ENCODE measurements at places on chromosomes 2 and 18.
A peak's percentile ranks its signal among the peaks of the same experiment; 100 is the strongest.

- DNase-seq = no peak
Observed at GRCh38 chr2:167900435-167901114, 346.8 kb downstream of the STK39 start.

GRCh38 chr2:120344214-120344975 is 1.5 kb upstream of the INHBB start:
- no peak for DNase-seq

DNA sequence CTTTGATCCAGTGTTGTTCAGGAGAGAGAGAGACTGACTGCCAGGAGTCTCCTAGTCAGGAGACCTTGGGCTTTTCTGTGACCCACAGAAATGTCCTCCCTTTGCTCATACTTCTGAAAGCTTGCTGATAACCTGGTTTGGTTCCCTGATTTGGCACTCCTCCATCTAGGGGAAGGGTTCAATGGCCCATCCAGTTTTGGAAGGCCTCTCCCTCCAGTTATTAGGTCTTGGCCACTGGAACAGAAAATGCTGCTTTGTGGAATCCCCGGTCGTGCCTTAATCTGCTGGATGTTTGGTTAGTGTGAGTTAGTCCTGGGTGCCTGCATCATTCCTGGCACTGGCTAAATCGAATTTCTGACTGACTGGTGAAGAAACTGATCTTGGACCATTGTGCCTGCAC is 35.7 kb downstream of the KDM3A start:
- DNase-seq = no peak

- peak; percentile 32 for DNase-seq
Observed at GRCh38 chr2:120066800-120067547, 54.1 kb downstream of the EPB41L5 start.

- DNase-seq = no peak
Observed at GRCh38 chr2:134227666-134228065, 26.2 kb upstream of the MGAT5 start.

- no peak for DNase-seq
Observed at GRCh38 chr2:205775097-205775877, 93.0 kb downstream of the NRP2 start.

GRCh38 chr2:171798156-171798820 is 95.8 kb downstream of the SLC25A12 start:
- DNase-seq = no peak

DNA sequence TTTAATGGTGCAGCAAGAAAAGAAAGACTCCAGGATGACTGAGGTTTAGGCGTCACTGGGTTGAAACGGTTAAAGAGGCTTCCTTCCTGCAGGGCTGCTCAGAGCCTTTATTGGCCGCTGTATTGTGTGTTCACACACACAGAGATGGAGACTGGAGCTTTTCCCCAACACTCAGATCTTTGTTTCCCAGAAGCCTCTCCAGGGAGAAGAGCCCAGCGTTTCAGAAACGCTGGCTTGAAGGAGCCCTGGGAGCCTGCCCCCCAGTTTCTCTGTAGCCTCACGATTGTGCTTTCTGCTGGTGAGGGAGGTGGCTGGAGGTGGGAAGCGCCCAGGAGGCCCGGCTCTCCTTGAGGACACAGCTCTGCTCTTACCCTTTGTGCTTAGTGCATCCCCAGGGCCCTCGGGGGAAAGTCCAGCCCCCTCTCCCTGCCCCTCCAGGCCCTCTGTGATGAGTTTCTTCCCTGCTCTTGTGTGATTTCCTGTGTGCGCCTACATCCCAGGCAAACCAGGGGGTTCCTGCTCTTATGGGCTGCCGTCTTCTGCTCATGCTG is 37.1 kb downstream of the RRM2 start:
- DNase-seq = no peak

- peak; percentile 27 for DNase-seq
Observed at GRCh38 chr2:28895189-28895893, 874 bp downstream of the WDR43 start.

DNA sequence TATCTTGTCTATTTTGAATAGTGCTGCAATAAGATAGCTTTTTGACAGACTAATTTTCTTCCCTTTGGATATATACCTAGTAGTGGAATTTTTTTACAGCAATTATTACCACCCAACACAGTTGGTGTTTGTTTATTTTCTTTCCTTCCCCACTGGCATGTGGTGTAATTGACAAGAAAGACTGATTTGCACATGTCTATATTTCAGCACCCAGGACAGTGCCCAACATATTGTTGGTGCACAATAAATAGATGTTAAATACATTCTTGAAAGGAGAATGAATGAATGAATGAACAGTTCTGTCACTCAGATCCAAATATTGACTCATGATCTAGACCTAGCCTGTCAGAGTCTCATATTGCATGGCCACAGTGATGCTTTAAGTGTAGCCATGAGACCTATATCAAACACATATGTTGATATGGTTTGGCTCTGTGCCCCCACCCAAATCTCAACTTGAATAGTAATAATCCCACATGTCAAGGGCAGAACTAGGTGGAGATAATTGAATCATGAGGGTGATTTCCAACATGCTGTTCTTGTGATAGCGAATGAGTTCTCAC is 538.2 kb downstream of the NYAP2 start:
- no peak for DNase-seq

DNA sequence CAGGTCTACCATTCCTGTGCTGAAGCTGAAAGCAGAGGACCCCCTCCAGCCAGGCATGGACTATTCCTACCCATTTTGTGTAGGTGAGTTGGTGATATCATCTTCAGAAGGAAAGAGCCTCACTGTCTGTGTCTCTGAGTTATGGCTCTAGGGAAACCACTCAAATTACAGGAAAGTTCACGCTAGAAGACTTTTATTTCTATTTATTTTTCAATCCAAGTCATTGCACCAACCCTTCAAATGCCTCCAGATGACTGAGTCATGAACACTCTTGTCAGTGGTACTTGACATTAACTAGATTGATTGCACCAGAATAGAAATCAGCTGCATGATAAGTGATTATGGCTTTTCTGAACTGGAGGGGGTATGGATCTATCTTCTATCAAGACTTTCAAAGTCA is 338.4 kb downstream of the MBD2 start:
- no peak for DNase-seq

DNA sequence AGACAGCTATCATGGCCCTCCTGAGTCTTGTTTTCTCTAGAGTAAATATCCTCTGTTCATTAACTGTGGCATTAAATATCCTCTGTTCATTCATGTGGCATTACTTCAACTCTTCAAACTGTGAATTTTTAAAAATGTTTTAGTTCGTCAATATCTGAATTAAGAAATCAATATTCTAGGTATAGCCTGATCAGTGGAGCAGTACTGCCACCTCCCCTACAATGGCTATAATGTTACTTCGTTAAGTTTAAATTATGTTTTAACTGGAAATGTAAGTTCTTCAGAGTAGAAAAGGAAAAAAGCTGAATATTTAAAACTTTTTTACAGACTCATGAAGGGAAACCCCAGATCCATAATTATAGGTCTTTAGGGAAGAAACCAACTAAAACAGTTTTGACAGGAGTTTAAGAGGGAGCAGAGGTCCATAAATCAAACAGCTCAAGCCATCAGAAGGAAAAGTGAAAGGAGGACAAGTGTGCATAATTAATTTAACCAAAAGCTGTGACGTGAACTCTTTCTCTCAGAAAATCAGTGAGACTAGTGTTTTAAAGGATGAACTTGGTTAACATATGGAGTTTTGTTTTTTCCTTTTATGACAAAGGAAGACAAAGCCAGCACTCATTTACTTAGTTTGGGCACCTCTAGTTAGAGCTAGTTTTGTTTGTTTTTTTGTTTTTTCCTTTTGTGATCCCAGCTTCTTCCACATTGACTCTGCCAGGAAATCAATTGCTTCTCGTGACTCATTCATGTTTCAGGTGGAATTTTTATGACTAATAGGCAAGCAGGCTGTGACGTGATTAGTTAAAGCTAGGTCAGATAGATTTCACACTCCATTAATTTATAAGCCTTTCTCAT is 44.9 kb downstream of the RBBP8 start:
- no peak for DNase-seq

- DNase-seq = no peak
Observed at GRCh38 chr2:56127010-56127409, 56.8 kb upstream of the CCDC85A start.

- no peak for DNase-seq
Observed at GRCh38 chr2:105403783-105404698, 5.2 kb upstream of the FHL2 start.

DNA sequence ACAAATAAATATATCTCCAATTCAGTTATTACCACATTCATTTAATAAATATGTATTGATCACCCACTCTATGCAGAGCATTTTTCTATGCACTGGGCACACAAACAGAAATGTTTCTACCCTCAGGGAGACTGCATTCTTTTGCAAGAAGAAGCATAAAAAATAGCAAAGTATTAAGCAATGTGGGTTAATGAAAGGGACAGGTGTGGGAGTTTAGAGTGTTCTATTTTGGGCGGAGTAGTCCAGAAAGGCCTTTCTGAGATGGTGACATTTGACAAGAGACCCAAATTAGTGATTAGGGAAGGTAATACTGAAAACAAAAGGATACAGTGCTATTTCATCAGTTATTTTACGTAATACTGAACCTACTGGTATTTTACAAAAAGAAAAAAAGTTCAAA is 394.3 kb upstream of the CHST9 start:
- DNase-seq = no peak

- DNase-seq = no peak
Observed at GRCh38 chr2:38605298-38605830, 2.6 kb upstream of the HNRNPLL start.

- no peak for DNase-seq
Observed at GRCh38 chr2:603427-603826, 73.8 kb downstream of the TMEM18 start.

GRCh38 chr2:85540133-85540648 is 1.2 kb downstream of the MAT2A start:
- DNase-seq = no peak

- no peak for DNase-seq
Observed at GRCh38 chr2:239575931-239576445, 175.2 kb upstream of the HDAC4 start.

- DNase-seq = no peak
Observed at GRCh38 chr2:70851704-70852103, 16.1 kb upstream of the CD207 start.

GRCh38 chr2:146267093-146267492 is 1577.7 kb upstream of the ACVR2A start:
- no peak for DNase-seq

DNA sequence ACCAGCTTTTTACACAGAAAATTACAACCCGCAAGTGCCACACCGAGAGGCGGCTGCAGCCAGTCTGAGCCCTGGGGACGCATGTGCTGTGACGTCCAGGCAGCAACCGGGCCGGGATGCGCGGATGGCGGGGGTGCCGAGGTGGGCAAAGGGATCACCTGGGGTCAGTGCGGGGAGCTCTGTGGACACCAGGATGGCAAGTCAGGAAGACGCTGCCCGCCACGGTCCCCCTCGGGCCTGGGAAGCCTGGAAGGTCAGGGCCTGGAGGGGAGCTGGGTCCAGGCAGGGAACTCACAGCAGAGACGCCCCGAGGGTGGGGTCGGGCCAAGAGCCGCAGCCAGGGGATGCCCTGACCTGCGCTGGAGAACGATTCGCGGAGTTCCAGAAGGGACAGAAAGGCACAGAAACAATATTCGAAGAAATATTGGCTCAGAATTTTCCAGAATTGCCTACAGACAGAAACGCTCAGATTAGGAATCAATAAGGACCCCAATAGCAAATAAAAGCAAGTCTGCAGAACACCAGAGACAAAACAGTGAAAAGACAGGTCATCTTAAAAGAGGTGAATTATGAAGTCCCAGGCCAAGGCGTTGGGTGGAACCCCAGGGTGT is 11.7 kb upstream of the KIF1A start:
- DNase-seq = no peak

DNA sequence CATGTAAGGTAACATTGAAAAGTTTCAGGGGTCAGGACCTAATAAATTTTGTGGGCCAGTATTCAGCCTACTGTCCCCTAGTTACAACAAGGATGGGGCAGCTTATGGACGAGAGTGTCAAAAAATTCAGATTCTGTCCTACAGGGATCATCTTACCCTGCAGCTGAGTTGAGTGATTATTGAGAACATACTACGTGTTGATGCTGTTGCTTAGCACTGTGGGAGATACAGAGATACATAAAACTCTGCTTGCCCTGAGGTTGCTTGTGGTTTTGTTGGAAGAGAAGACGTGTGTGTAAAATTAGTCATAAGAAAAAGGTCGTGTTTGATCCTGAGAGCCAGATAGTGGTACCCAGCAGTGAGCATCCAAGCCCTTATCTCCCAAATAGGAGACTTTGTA is 253.2 kb downstream of the NEDD4L start:
- DNase-seq = no peak

- DNase-seq = no peak
Observed at GRCh38 chr2:68482296-68482820, 15.0 kb downstream of the APLF start.

DNA sequence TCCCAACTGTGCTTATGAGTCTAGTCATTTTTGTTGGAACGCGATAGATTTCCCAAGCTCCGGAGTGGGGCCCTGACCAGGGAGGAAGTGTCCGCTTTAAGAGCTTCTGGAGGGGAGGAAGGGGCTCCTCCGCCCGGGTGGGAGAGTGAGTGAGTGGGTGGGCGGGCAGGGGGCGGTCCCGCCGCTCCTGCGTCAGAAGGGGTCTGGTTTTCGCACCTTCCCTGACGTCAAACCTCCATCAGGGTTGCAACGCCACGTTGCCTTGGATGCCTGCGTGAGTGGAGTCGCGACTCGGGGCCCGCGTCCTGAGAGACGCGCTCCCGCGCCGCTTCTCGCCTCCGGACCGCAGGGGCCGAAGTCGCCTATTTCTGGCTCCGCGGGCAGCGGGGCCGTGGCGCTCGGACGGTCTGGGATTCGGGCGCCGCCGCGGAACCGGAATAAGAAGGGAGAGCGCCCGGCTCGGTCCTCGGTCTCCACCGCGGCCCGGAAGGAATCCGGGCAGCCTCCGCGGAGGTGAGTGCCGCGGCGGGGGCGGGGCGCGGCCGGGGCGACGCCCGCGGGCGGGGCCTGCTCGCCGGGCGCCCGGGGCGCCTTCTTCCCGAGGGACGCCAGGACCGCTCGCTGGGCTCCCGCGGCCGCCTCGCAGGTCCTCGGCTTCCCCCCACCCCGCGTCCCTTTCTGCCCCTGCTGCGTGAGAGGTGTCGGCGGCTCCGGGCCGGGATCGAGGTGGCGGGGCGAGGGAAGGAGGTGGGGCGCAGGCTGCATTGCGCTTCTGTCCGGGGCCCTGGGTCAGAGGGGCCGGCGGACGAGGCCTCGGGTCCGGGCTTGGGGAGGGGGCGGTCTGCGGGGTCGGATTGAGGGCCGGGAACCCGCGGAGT is at the start of gene ZDBF2:
Gene ZDBF2, plus strand, starts transcription at position 230 of the 878 bp plus-strand sequence. CDS start 7,187 bp downstream, outside the sequence.
- DNase-seq = peak; percentile 58

GRCh38 chr18:78986018-78986481 is 6.4 kb downstream of the SALL3 start:
- DNase-seq = no peak

GRCh38 chr2:32788114-32788513 is 158.6 kb upstream of the LTBP1 start:
- no peak for DNase-seq

DNA sequence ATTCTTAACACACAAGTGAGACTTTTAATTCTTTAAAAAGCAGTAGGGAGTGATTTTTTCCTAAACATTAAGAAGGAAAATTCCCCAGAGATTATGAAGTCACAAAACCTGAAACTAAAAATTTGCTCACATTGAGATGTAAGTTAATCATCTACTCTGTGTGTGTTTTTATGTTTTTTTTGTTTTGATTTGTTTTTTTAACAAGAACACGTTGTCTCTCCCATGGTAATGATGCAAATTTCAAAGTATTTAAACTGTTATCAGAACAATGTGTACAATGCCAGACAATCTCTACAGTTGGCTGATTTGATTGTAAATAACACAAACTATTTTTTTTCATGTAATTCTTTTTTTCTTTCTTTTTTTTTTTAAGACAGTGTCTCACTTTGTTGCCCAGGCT is 71.5 kb downstream of the COLEC12 start:
- DNase-seq = no peak

- DNase-seq = peak; percentile 96
Observed at GRCh38 chr18:712401-713134, at the start of gene ENOSF1. TSS of gene ENOSF1 (minus strand) at chr18:712630. CDS start at chr18:712587, 43 bp downstream.
